Activated gamma-delta T cell treated with Interleukin-2 at 50 U/mL for 16 hours (primary cell): ENCODE measurements at places on chromosomes 5 and 9.

- no peak for DNase-seq
Measured at GRCh38 chr9:97077452-97078295, 38.7 kb upstream of the CTSV start.

GRCh38 chr9:88923653-88924288 is 67.5 kb upstream of the S1PR3 start:
- no peak for DNase-seq

DNA sequence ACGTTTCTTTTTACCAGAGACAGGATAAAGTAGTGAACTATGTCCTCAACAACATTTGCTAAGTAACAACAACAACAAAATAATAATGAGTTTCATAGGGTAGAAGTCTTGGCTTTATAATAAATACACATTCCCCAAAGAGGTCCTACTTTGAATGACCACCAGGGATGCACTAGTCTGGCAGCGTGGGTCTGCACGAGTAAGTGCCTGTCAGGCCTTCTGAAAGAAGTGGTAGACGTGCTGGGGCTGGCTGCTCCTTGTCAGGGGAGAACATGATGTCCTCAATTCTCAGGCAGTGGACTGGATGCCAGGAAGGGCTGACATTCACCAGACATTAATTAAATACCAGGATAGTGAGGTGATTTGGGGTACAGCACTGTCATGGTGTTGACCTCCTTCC is 331.1 kb downstream of the TMEM38B start:
- no peak for DNase-seq

DNA sequence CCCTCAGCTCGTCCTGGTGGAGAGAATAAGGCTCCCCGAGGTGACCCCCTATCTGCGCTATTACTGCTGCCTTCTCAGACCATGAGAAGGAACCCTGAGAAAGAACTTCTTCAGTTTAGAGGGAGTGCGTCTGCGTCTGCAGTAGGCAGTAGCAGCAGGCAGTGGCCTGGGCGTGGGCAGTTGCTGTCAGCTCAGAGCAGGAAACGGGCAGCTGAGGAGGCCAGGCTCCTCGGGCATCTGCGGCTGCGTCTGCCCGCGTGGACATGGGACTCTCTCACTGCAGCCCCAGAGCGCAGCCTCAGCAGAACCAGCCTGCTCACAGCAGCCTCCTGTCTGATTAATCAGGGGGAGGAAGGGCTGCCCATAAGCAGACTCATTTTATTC is 49.8 kb upstream of the FCN1 start:
- DNase-seq = no peak

DNA sequence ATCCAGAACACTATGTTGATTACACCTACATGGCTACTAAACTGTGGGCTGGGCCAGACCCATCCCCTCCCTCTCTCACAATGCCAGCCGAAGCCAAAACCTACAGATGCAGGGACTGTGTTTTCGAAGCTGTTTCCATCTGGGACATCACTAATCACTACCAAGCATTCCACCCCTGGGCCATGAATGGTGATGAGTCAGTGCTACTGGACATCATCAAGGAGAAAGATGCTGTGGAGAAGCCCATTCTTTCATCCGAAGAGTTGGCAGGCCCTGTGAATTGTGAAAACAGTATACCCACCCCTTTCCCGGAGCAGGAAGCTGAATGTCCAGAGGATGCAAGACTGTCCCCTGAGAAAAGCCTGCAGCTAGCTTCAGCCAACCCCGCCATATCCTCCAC is 65.0 kb downstream of the ZNF462 start:
- DNase-seq = no peak

GRCh38 chr9:28909526-28909925 is 1336.2 kb upstream of the C9orf72 start:
- no peak for DNase-seq

GRCh38 chr5:64794053-64794770 is 25.5 kb downstream of the CWC27 start:
- no peak for DNase-seq

- no peak for DNase-seq
Measured at GRCh38 chr5:31148959-31149475, 44.5 kb upstream of the CDH6 start.

GRCh38 chr5:109053995-109054417 is 306.3 kb downstream of the FER start:
- no peak for DNase-seq

DNA sequence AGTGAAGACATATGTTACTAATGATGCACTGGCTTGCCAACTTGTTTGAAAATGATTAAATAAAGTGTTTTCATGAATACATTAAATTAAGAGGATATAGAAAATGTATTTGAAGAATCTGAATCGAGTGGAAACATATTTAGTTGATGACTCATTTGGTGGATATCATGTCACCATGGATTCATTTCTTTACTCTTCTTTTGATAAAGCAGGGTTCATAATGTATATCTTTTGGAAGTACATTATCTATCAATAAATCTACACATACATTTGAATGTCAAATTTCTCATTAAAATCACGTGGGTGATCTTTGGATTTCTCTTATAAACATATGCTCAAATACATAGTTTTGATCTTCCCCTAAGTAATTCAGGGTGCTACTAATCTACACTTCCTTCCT is 1148.1 kb upstream of the ACO1 start:
- no peak for DNase-seq

- no peak for DNase-seq
Measured at GRCh38 chr9:4206718-4207117, 93.2 kb downstream of the GLIS3 start.

- DNase-seq = no peak
Measured at GRCh38 chr5:73648515-73648914, 22.5 kb downstream of the ARHGEF28 start.

DNA sequence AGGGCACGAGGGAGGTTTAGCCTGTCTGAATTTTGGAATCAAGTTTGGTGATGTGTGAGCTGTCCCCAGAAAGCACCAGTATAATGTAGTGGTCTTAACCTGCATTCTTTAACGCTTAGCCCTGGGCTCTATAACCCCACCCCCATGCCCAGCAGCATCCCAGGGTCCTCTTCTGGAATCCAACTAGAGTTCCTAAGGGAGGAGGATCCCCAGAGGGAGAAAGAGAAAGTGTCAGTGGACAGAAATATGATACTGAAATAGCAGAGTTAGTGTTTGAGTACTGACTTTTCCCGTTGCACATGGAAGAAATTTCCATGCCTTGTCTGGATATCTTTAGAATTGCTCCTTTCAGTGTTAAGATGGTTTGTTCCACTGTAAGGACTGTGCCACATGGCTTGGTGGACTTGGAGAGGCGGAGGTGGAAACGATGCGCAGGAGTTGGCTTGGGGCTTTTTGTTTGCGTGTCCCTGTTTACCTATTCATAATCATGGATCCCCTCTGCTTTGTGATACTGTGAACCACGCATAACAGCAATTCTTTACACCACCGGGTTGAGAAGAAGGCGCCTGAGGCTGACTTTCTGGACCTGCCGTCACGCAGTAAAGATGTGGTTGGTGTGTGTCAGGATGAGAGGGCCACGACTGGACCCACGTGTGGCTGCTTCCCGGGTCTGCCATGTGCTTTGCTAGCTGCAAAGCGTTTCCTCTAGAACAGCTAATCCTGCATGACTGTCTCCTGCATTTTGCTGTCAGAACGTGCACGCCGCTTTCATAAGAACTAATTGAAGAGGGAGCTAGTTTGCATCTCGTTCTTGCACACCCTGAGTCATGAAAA is 142.3 kb downstream of the SMARCA2 start:
- DNase-seq = peak; percentile 5

DNA sequence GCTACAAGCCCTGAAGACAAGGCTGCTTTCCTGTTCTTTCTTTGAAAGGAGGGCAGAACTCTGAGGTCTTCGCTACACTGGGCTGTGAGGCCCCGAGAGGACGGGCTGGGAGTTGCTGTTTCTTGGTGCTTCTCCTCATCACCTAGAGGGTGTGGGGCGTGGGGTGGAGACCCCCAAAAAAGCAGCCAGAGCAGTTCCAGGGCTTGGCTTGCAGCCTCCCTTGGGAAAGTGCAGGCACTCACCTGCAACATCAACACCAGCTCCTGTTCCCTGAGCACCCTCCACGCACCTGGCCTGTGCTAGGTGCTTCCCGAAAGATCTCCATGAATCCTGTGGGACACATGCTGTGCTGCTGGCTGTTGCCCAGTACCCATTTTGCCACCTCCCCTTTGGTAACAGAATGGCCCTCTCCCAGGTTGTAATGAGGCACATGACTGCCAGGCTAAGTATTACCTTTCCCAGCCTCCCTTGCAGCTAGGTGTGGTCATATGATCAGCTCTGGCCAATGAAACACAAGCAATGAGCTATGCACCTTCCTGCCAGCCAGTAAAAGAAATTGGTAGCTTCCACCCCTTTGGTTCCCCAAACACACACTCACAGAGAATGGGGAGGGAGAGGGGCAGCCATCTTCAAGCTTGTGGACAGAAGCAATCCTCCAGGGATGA is 146.0 kb downstream of the C9orf50 start:
- no peak for DNase-seq
